Activated naive CD8-positive, alpha-beta T cell treated with anti-CD3 and anti-CD28 coated beads for 36 hours (primary cell): ENCODE measurements at places on chromosomes 4 and X. TPM values are rescaled to one million over a fixed set of nuclear protein-coding genes. Genes with fewer than 3 reads are reported as not detected.

DNA sequence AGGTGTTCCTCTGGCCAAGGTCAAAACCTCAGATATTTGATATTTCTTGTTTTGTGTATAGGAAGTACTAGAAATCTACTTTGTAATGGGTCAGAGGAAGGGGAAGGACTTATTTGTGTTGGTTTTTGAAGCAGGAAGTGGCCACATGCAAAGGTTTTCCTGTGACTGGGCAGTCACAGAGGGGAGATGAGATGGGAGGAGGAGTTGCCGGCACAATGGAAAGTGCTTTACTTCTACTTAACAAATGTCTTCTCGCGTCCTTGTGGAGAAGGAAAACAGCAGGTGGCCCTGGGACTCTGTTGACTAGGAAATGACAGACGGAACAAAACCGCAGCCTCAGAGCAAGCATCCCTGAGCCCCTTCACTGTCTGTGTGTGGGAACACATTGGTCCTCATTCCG is 46.6 kb downstream of the SHROOM2 start:
- no peak for DNase-seq
- H3K36me3 ChIP-seq, result no peaks in the 10 kb centered on the region
- no peak overlapping the region for H3K27ac ChIP-seq
- no peaks in the 10 kb centered on the region for H3K4me1 ChIP-seq

Gene OTUD6A
- total RNA-seq, result not detected

GRCh38 chr4:137881641-137882040 is 349.3 kb upstream of the PCDH18 start:
- DNase-seq, result no peak
- H3K27ac ChIP-seq, result no peak overlapping the region

Gene C4orf51
- not detected for total RNA-seq

- peaks cover 36% of the 10 kb centered on the region for H3K4me1 ChIP-seq
- H3K27ac ChIP-seq, result peak overlapping the region; percentile 78
- no peak for DNase-seq
Measured at GRCh38 chr4:48681856-48682255, 98.2 kb downstream of the FRYL start.

GRCh38 chrX:140817943-140818342 is 108.4 kb downstream of the LINC00632 start:
- H3K36me3 ChIP-seq, result no peaks in the 10 kb centered on the region
- no peak overlapping the region for H3K27ac ChIP-seq
- H3K27me3 ChIP-seq, result no peaks in the 10 kb centered on the region
- no peaks in the 10 kb centered on the region for H3K4me1 ChIP-seq

Gene ARMCX2
- 17.3 TPM for total RNA-seq

Gene SPANXN4
- not detected for total RNA-seq

Gene CFI
- not detected for total RNA-seq

- peak; percentile 12 for DNase-seq
- no peak overlapping the region for H3K4me3 ChIP-seq
- no peak overlapping the region for H3K27ac ChIP-seq
- no peaks in the 10 kb centered on the region for H3K36me3 ChIP-seq
- H3K27me3 ChIP-seq, result no peaks in the 10 kb centered on the region
- peaks cover 22% of the 10 kb centered on the region for H3K4me1 ChIP-seq
Measured at GRCh38 chrX:150256297-150256650, 106.8 kb upstream of the MAMLD1 start.

- H3K4me1 ChIP-seq, result no peaks in the 10 kb centered on the region
- H3K4me3 ChIP-seq, result no peak overlapping the region
- no peak for DNase-seq
- H3K36me3 ChIP-seq, result no peaks in the 10 kb centered on the region
Measured at GRCh38 chrX:34483980-34484379, 173.1 kb downstream of the TMEM47 start.

GRCh38 chrX:149365061-149365460 is 140.0 kb downstream of the IDS start:
- no peaks in the 10 kb centered on the region for H3K36me3 ChIP-seq
- DNase-seq, result no peak
- H3K27ac ChIP-seq, result no peak overlapping the region
- no peaks in the 10 kb centered on the region for H3K27me3 ChIP-seq

DNA sequence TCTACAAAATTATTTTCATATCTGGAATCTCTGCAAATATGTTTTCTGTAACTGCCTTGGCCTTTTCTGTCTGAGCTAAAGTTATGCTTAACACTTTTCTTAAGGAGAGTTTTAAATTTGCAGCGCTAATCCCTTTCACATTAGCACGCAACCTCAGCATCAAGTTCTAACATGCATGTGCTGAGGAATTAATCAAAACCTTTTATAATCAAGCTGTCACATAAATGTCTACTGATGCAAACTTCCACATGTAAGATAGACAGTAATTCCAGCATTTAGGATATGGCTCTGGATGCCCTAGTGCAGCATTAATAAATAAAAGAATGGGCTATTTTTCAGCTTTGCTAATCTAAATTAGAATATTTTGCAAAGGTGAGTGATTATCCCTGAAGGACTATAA is 17.5 kb upstream of the NEIL3 start:
- H3K36me3 ChIP-seq, result no peaks in the 10 kb centered on the region
- no peaks in the 10 kb centered on the region for H3K4me1 ChIP-seq
- DNase-seq, result no peak
- no peak overlapping the region for H3K4me3 ChIP-seq
